ENCODE measurements at places on chromosomes 16 and 17. TPM values are rescaled to one million over a fixed set of nuclear protein-coding genes. Genes with fewer than 3 reads are reported as not detected.

- no peak for DNase-seq
Measured at GRCh38 chr17:78466786-78467715, 88.6 kb downstream of the PGS1 start.

- no peak for DNase-seq
Measured at GRCh38 chr17:19445105-19445504, 34.1 kb downstream of the RNF112 start.

DNA sequence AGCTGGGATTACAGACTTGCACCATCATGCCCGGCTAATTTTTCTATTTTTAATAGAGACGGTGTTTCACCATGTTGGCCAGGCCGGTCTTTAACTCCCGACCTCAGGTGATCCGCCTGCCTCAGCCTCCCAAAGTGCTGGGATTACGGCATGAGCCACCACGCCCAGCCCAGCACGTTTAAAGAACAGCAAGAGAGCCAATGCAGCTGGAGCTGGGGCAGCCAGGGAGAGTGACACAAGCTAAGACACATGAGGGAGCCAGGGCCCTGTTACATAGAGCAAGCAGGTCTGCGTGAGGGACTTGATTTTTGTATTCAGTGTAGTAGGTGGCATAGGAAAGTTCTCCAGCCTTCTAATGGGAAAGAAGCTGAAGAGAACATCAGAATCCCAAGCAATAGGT, 21.7 kb upstream of the GOSR2 start:
- DNase-seq: no peak

DNA sequence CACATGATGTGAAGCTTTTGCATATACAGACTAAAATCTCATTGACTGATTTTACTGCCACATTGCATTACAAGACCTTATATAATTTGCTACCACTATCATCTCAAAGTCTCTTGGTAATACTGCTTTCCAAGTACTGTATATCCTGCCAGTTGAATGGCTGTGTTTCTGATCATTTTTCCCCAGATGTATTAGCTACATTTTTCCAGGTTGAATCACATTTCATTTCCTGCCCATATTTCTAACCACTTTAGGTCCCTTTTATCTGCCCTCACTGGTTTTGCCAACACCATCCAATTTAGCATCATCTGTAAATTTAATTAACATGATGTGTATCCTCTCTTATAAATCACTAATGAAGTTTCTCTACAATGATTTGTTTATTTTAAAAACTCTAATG, 365.7 kb upstream of the PMFBP1 start:
- DNase-seq: peak; percentile 46

PRCD gene
- polyA plus RNA-seq: 0.93 TPM

DNA sequence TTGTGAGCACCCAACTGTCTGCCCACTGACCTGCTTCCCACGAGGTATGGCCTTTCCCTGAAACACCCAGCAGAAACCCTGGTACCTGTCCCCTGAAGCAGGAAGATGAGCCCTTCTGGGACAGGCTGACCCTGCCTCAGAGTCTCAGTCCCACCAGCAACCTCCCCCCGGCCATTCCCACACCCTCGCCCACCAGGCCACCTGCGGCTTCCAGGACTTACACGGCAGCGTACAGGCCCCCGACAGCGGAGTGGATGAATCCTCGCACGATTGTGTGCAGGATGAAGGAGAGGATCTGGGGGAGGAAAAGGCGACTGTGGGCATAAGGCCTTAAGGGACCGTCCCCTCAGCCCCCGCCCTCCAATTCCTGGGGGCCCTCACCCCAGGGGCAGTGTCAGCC, 15.4 kb upstream of the PITPNA start:
- no peak for DNase-seq
